DND-41 (cell line): ENCODE measurements at places on chromosomes 4 and X.

GRCh38 chr4:145435646-145436045 lies 46.0 kb upstream of the SMAD1 start:
- H3K36me3 ChIP-seq = no peaks in the 10 kb centered on the region
- no peaks in the 10 kb centered on the region for H3K4me1 ChIP-seq
- H3K27ac ChIP-seq = no peak overlapping the region
- H3K4me3 ChIP-seq = no peak overlapping the region

GRCh38 chr4:95428291-95429070 lies 120.3 kb downstream of the UNC5C start:
- H3K36me3 ChIP-seq = no peaks in the 10 kb centered on the region
- no peaks in the 10 kb centered on the region for H3K27me3 ChIP-seq
- H3K27ac ChIP-seq = no peak overlapping the region
- no peak for DNase-seq
- peaks cover 12% of the 10 kb centered on the region for H3K4me1 ChIP-seq

- no peaks in the 10 kb centered on the region for H3K4me1 ChIP-seq
- H3K27ac ChIP-seq = no peak overlapping the region
- no peaks in the 10 kb centered on the region for H3K27me3 ChIP-seq
- no peak overlapping the region for H3K4me3 ChIP-seq
These were observed 309.2 kb upstream of the EMCN start for GRCh38 chr4:100826808-100827548.

GRCh38 chrX:125132274-125132673 lies 187.4 kb upstream of the TEX13C start:
- no peaks in the 10 kb centered on the region for H3K36me3 ChIP-seq
- no peak overlapping the region for H3K27ac ChIP-seq
- H3K4me1 ChIP-seq = no peaks in the 10 kb centered on the region
- no peak overlapping the region for H3K4me3 ChIP-seq
- no peaks in the 10 kb centered on the region for H3K27me3 ChIP-seq

DNA sequence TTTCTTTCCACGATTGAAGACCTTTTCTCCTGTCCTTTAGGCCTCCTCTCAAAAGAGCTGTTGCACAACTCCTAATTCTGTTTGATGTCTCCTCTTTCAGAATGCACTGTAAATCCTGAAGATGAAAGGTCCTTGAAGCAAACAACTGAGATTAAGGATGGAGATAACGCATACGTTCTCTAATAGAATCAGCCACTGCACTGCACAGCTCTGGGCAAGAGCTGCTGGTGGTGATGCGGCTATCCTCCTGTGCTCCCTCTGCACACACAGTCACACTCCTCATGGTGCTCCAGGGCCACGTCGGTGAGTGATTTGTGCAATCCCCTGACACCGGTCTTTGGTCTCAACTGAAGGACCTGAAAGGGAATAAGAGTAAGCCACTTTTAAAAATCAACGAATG lies 208.7 kb downstream of the PDGFC start:
- H3K4me1 ChIP-seq = no peaks in the 10 kb centered on the region
- no peak overlapping the region for H3K27ac ChIP-seq
- no peak for DNase-seq
- H3K36me3 ChIP-seq = no peaks in the 10 kb centered on the region

GRCh38 chr4:145939441-145939750 lies 773 bp upstream of the ZNF827 start:
- H3K27ac ChIP-seq = no peak overlapping the region
- H3K36me3 ChIP-seq = no peaks in the 10 kb centered on the region
- DNase-seq = no peak
- H3K27me3 ChIP-seq = peaks cover 76% of the 10 kb centered on the region
- peaks cover 23% of the 10 kb centered on the region for H3K4me1 ChIP-seq

GRCh38 chrX:53047228-53047627 lies 1.4 kb upstream of the GPR173 start:
- H3K36me3 ChIP-seq = no peaks in the 10 kb centered on the region
- DNase-seq = no peak
- H3K4me1 ChIP-seq = no peaks in the 10 kb centered on the region
- no peaks in the 10 kb centered on the region for H3K27me3 ChIP-seq

DNA sequence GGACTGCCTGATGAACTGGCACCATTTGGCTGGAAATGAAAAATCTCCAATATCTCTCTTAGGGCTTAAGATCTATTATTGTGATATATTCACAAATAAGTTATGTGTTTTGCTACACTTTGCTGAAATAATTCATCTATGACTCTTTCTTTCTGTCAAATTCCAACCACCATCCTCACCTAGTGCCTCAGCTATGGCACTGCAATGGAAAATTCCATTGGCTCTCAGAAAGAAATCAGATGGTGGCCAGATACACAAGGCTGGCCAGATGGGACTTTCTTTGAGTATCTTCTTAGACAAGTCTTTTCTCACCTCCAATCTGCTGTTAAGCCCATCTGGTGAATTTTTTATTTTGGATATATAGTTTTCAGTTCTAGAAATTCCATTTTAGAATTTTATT lies 28.0 kb downstream of the NAT8L start:
- H3K36me3 ChIP-seq = no peaks in the 10 kb centered on the region
- H3K4me3 ChIP-seq = no peak overlapping the region
- no peak for DNase-seq
- no peak overlapping the region for H3K27ac ChIP-seq

DNA sequence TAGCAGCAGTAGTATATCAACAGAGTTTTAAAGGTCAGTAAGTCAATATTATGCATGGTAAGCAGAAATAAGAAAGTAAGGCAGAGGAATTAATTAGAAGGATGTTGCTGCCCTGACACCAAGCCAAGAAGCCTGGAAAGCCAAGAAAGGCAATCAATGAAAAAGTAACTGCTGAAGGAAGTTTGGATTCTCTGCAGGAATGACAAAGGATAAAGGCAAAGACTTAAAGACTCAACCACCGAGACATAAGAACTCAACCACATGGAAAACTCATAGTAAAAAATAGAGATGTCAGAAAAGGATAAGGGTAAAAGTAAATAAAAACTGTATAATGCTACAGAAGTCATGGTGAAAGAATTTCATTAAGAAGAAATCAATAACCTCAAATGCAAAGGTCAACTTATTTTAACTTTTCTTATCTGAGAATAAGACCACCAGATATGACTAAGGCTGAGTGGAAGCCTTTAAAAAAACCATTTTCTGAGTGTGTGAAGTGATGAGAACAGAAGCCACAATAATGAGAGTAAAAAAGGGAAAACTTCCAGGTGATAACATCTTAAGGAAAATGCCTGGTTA lies 55.2 kb downstream of the NEK1 start:
- no peak overlapping the region for H3K4me3 ChIP-seq
- no peak overlapping the region for H3K27ac ChIP-seq
- no peak for DNase-seq
- H3K36me3 ChIP-seq = peaks cover 25% of the 10 kb centered on the region; the same call in 1 of the 2 replicates
- H3K4me1 ChIP-seq = no peaks in the 10 kb centered on the region

DNA sequence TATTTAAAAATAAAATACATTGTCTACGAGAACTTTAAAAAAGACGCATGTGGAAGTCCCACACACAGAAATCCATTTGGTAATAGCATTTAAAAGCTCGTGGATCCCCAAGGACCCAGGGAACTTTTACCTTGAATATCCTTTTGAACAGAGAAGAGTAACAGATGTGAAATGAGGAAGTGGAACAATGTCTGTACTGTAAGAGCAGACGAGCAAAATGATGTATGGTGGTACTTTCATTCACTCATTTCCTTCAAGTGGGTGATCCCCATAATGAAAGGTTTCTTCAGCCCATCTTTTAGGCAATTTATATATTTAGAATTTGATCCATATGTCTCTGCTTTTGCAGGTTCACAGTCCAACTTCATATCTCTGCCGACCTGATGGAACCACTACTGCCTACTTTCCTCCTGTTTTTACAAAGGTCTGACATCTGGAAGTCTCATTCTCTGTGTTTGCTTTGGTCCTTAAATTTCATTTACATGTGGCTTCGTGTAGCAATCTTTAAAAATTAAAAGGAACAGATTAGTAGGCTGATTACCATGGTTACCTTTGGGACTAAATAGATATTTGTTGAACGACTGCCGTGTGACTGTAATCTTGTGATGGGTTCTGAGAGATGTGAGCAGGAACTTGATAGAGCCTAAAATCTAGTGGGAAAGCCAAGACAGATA lies 188.4 kb downstream of the PALLD start:
- no peaks in the 10 kb centered on the region for H3K36me3 ChIP-seq
- H3K27me3 ChIP-seq = peaks cover 4% of the 10 kb centered on the region
- no peak for DNase-seq

DNA sequence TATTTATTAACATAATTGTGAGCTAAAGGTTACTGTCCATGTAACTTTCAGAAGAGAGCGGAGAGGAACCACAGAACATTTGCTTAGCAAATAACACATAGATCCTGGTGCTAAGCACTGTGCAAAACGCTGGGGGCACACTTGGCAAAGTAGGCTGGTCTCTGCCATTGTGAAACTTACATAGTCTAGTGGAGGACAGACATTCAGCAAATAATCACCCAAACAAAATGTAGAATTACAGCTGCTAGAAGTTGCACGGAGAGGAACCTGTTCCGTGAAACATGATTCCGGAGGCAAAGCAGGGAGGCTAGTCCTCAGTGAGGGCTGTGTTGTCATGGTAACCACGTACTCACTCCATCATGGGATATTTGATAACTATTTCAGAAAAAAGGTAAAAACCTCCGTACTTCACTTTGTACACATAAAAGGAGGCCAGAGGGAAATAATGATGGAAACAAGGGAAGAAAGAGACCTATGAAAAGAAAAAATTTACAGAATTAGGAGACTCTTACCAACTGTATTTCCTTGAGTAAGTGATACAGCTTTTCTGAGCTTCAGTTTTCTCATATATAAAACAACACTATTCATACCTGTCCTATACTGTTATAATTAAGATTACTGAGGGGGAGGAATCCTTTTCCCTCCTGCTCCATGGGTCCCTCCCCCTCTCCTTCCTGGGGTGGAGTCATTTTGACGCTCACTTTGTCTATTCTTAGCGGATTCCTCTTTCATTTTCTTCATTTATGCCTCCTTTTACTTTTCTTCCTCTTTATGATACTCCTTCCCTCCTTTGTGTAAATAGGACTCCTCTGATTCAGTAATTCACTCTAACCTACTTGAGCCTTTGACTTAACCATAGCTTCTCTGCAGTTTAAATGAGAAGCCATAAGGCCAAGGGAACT lies 825 bp upstream of the RASGEF1B start:
- peak; percentile 60 for DNase-seq
- peaks cover 8% of the 10 kb centered on the region for H3K27me3 ChIP-seq
- no peaks in the 10 kb centered on the region for H3K36me3 ChIP-seq
- H3K4me3 ChIP-seq = peak overlapping the region; percentile 2; the same call in 1 of the 2 replicates
- peak overlapping the region; percentile 69 for H3K27ac ChIP-seq

- DNase-seq = no peak
- H3K27ac ChIP-seq = no peak overlapping the region
- no peaks in the 10 kb centered on the region for H3K36me3 ChIP-seq
These were observed 317.1 kb downstream of the DCTD start for GRCh38 chr4:182600093-182600492.

DNA sequence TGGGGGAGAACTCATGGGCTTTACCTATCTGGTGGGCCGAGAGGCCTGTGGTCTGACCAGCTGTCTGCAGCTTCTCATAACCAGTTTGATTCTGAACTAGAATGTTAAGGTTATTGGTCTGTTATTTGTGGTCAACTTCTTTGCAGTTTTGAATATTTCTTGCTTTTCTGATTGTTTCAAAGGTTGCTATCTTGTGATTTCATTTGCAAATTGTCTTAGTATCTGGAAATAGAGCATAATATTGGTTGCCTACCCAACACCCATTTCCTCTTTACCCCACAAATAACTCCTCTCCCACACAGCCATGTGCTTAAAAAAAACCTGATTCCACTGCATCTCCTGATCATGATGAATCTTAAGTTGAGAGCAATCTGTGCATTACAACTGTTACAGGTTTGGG lies 39.1 kb upstream of the BMP2K start:
- no peaks in the 10 kb centered on the region for H3K36me3 ChIP-seq
- H3K4me1 ChIP-seq = no peaks in the 10 kb centered on the region
- no peaks in the 10 kb centered on the region for H3K27me3 ChIP-seq
- H3K27ac ChIP-seq = no peak overlapping the region
